NCI-H1930 (cell line): ENCODE measurements at places on chromosomes 7 and 10.

- DNase-seq, result no peak
These were observed 25.2 kb downstream of the LIPK start for GRCh38 chr10:88731296-88731695.

DNA sequence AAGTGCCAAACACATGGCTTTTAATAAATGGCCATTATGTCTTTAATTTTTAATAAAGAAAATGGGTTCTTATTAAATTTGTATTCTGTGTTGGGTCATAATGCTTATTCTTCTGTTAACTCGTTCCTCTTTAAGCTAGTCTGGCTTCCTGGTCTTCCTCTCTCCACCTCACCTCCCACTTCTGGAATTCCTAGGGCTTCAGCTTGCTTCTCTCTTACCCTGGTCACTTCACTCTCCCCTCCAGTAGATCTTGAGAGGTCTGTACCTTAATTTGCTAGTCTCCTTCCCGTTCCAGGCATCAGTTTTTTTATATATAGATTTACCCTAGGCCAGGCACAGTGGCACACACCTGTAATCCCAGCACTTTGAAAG is 111.2 kb downstream of the RALA start:
- no peak for DNase-seq

DNA sequence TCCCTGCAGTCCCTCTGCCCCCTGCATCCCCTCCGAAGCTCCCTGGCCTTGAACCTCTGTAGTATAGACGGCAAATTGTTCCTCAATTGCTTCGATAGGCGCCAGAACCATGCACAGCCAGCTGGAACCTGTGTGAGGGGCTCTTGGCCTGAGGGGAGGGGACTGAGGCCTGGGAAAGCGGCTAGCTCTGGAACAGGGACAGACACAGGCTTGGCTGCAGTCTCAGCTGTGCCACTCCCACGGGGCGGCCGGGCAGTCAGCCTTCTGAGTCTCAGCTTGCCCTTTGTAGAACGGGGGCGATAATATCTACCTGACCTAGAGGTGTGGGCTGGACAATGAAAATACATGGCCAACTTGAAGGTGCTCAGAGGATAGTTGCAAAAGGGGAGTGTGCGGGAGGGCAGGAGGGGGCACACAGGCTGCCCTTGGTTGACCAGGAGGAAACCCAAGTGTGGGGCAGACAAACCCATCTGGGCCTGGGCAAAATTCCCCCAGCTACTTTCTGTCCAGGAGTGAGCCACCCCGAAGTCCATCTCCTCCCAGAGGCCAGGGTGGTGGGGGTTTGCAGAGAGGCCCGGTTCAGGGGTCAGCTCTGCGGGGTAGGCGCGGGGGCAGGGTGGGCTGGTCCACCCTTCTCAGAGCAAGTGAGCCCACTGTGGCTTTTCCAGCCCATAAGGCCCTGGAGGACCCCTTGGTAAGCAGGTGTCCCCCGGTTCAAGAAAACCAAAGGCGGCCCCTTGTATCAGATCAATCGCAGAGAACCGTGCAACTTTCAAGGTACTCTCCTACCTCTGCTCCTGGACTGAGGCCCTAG is 4.6 kb downstream of the CRYGN start:
- no peak for DNase-seq

GRCh38 chr7:142792593-142792992 is 21.8 kb downstream of the PRSS2 start:
- DNase-seq, result no peak

GRCh38 chr7:37337522-37337921 is 111.1 kb downstream of the ELMO1 start:
- no peak for DNase-seq

- DNase-seq, result no peak
These were observed 550.3 kb downstream of the GRM8 start for GRCh38 chr7:126702242-126703016.

GRCh38 chr7:140334341-140335057 is 63.8 kb downstream of the SLC37A3 start:
- DNase-seq, result no peak

- DNase-seq, result no peak
These were observed 176.9 kb downstream of the TCERG1L start for GRCh38 chr10:131134651-131135050.

DNA sequence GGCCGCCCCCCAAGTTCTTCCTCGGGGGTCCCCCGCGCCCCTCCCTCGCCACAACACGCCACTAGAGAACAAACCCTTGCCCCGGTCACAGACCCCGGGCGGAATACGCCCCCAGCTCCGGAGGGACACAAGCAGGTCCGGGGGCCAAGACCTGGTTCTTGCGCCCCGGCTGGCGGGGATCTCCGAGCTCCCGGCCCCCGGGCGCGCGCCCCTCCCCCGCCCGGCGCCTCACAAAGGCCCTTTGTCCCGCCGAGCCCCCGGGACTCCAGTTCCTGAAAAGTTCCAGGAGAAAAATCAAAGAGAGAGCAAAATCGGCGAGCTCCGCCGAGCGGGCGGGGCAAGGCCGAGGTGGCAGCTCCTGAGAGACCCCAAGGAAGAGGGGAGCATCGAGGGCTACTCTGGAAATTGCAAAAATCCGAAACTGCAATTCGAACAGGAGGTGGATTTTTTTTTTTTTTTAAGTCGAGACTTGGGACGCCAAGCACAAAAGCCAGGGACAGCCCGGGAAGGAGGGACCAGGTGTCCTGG is 4.0 kb downstream of the TNRC18 start:
- DNase-seq, result no peak

- no peak for DNase-seq
These were observed 30.0 kb upstream of the EIF5AL1 start for GRCh38 chr10:79482304-79482703.

DNA sequence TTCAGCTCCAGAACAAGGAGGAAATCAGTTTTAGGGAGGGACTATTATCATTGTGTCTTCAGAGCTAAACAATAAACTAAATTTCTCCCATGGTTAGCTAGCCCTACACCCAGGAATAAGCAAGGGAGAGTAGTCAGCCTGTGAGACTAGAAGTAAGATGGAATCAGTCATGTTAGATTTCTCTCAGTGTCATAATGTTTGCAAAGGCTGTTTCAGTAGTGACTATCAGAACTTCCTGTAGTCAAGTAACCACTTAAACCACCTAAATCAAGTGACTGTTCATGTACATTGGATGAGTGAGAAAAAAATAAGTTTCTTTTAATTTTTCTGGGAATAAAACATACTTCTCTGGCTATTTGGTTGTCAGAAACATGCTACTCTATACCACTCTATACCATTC is 121.6 kb downstream of the KCND2 start:
- DNase-seq, result no peak

GRCh38 chr7:2228921-2229320 is 3.8 kb downstream of the MAD1L1 start:
- DNase-seq, result no peak

DNA sequence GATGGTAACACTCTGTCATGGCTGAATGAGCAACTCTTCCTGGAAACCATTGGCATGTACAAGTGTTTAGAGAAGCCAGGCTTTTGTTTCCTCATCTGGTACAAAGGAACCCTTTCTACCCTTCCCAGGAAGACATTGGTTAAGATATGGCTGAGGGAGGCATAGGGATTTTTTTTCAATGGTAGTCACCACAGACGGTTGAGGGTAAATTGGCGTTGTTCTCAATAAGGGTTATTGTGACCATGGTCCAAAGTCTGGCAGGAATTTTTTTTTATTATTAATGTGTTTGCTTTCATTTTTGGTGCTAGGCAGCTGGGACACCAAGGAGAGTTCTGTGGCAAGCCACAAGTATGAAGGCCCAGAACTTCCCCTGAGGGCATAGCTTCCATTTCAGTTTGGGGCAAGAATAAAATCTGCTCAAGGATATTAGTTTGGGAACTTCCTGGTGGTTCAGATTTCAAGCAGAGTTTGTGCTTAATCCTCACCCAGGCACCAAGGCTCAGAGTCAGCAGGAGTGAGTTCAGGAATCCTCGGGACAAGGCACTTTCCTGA is at the start of gene PLEKHS1:
Gene PLEKHS1, plus strand, starts transcription at position 502 of the 552 bp plus-strand sequence. CDS start 3,596 bp downstream, outside the sequence.
- no peak for DNase-seq

DNA sequence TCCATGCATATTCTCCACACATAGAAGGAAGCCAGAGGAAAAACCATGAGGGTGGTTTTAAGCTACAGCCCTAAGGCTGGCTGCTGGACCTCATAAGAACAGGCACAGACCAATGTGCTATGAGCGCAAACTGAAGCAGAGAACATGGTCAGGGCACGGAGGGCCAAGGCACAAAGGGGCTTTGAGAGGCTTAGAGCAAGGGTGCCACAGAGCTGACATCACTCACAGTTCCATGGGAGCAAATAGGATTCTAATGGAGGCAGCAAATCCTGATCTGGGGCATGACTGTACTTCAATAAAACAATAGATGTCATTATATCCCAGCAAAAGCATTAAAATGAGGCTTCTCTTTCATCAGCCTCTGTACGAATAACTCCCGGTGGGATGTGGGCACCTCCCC is 162.4 kb downstream of the COBL start:
- DNase-seq, result no peak

DNA sequence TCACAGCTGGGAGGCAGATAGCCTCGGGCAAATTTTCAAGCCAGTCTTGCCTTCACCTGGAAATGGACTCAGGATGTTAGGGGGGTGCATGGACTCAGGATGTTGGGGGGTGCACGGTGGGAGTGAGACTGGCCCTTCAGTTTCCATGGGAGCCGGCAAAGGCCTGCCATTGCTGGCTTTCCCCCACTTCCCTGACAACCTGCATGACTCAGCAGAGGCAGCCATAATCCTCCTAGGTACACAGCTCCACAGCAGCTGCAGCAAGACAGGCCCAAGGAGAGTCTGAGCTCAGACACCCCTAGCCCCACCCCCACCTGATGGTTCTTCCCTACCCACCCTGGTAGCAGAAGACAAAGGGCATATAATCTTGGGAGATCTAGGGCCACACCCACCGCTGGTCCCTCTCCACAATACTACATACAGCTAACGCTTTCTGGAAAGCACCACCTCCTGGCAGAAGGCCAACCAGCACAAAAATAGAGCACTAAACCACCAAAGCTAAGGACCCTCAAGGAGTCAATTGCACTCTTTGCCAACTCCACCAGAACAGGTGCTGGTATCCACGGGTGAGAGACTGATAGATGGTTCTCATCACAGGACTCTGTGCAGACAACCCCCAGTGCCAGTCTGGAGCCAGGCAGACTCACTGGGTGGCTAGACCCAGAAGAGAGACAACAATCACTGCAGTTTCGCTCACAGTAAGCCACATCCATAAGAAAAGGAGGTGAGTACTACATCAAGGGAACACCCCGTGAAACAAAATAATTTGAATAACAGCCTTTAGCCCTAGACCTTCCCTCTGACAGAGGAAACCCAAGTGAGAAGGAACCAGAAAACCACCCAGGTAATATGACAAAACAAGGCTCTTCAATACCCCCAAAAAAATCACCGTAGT is 18.3 kb downstream of the C7orf25 start:
- DNase-seq, result no peak

DNA sequence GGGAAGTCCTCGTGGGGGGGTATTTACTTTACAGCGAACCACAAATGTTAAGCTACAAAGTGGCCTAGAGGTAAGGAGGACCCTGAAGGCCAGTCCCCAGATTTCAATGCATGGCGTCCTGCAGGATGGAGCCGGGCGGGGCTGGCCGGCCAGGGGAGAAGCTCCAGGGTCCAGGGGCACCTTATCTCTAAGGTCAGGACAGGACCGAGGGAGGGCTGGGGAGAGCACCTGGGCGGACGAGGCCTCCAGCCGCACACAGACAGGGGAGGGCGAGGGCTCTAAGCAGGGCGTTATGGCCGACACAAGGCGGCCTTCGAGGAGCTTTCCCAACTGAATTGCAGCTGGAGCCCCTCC is 96.4 kb upstream of the DIP2C start:
- no peak for DNase-seq

DNA sequence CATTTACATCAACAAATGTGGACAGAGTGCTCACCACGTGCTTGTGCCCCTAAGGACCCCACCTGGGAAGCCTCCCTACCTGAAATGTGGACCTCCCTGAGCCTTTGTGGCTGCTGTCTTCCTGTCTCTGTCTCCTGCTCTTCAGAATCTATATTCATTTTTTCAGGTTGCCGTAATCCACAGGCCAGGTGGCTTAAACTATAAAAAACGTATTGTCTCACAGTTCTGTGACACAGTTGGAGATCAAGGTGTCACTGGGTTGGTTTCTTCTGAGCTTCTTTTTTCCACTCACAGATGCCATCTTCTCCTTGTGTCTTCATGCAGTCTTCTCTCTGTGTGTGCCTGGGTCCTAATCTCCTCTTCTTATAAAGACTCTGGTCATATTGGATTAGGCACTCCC is 5.6 kb upstream of the VSTM4 start:
- no peak for DNase-seq

GRCh38 chr10:97737770-97738265 is 890 bp downstream of the ZFYVE27 start:
- no peak for DNase-seq

DNA sequence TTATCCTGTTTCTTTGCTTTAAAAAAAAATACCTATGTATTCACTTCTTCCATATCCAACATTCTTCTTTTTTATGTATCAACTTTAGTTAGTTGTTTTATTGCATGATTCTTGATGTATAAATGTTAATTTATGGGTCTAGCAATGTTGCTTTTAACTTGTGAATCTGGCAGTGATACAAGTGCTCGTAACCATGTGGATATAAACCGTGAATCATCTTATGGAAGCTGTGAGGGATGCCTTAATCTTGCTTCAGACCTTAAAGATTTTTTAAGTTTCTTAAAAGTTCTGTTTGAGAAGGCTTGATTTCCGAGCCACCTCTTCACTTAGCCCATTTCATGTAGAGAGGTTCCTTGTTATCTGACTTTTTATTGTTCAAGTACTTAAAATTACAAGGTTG is 25.9 kb downstream of the HELLS start:
- no peak for DNase-seq

DNA sequence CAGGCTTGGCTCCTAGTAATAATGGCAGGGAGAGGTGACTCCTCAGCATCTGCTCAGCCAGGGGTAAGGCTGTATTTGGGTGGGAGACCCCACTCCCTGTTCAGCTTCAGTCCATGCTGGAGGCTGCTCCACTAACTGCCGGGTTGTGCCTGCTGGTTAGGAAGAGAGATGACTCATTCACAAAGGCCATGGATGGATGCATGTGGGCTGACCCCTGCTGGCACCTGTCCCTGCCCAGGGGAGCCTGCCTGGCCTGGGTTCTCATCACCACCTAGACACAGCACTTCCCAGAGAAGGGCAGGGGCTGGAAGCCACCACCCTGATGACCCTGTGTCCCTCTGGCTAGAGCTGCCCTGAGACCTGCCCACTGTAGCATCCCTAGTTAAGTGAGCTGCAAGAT is 59.0 kb downstream of the VSTM4 start:
- DNase-seq, result no peak
